ENCODE measurements at places on chromosomes 16 and 17.

DNA sequence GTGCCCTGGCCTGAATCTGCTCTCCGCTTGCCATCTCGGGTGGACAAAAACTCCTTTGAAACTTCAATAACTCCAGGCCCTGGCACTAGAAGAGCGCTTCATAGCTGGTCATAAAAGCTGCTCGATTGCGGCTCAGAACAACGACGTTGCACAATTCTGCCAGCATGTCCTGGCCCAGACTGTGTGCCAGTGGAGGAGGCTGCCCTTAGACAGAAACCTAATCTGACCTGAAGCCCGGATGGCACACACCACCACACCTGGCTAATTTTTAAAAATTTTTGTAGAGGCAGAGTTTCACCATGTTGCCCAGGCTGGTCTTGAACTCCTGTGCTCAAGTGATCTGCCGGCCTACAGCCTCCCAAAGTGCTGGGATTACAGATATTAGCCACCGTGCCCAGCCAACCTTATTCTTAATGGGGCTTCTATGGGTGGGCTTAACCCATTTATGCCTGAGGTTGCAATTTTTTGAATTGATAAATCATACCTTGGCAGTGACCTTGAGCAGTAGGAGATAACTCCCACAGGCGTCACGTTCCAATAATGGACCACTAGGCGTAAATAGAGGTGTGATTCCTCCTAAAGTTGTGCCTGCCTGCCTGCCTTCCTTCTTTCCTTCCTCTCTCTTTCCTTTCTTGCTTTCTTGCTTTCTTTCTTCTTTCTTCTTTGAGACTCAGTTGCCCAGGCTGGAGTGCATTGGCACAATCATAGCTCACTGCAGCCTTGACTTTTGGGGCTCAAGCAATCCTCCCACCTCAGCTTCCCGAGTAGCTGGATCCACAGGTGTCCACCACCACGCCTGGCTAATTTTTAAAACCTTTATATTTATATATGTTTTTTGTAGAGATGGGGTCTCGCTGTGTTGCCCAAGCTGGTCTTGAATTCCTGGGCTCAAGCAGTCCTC lies 1.1 kb upstream of the PPL start:
- no peak for DNase-seq

GRCh38 chr16:72159386-72159785 lies 12.6 kb downstream of the PMFBP1 start:
- no peak for DNase-seq

DNA sequence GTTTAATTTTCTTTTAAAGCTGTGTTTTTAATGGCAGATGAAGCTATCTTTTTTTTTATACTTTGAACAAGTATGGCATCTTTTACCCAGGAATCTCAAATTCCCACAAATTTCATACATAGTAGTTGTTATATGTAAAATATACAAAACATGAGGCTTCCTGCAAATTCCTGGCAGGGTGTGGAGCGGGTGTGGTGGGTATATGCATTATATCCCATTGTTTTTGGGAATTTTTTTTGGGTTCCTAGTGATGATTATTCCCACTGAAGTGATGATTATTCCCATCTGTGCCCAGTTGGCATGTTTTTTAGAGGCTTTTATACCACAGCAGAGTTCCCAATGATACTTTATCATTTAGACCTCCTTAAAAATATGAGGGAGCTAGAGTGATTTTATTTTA lies 320.4 kb downstream of the ZFHX3 start:
- no peak for DNase-seq

GRCh38 chr17:81590121-81590520 lies 38.0 kb upstream of the FAAP100 start:
- no peak for DNase-seq

DNA sequence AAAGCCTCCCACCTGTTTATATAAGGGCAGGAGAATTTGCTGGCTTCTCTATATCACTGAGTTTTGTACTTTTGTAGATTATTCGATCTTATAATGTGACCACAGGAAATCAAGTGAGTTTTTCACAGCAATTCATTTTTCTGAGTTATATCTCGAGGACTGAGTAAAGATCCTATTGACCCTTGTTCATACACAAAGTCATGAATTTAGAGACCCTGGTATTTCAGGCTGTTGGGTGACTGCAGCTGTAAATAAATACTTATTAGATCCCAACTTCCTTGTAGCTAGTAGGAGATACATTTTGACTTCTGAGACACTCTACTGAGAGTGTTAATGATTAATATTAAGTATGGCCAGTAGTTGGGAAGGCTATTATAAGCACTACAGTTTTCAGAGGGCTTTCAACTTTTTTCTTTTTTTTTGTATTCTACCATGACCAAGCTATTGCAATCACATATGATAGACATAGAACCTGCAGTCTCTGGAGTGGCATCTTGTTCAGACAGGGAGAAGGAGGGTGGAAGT lies 3.2 kb upstream of the KRT20 start:
- no peak for DNase-seq

- no peak for DNase-seq
These were observed 691.6 kb downstream of the WWOX start for GRCh38 chr16:78791011-78791410.
